ENCODE measurements at places on chromosomes 7 and 10.

- no peak for DNase-seq
Observed at GRCh38 chr10:93630625-93631557, 18.6 kb downstream of the PDE6C start.

GRCh38 chr7:50220273-50220672 lies 84.2 kb upstream of the IKZF1 start:
- no peak for DNase-seq

GRCh38 chr7:121352323-121352722 lies 23.5 kb downstream of the WNT16 start:
- DNase-seq: no peak

DNA sequence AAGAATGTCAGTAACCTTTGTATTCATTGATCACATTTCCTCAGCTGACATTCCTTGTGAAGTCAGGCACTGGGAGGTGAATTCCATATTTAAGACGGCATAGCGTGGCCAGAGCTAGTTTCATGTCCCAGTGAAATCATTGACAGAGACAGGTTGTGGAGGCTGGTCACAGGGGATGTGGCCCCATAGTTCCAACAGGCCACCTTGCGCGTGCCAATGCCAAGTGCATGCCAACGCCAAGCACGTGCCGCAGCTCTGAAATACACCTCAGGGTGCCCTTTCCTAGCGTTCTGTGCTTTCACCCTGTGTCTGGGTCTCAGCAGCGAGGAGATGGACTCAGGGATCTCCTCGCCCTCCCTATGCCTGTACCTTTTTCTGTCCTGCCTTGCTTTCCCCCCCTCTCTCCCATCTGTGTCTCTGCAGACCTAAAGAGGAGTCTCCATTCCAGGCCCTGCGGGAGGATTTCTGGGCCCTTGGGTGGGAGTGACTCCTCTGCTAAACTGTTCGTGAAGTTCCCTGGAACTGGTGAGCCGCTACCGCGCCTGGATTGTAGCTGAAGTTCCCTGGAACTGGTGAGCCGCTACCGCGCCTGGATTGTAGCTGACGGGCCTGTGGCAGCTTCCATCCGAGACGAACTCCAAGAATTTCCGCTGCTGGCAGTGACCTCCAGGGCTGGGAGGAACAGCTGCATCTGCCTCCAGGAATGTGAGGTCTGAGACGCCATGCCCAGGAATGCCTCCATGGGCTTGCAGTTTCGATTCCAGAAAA lies 19.7 kb downstream of the AQP1 start:
- DNase-seq: peak; percentile 4

DNA sequence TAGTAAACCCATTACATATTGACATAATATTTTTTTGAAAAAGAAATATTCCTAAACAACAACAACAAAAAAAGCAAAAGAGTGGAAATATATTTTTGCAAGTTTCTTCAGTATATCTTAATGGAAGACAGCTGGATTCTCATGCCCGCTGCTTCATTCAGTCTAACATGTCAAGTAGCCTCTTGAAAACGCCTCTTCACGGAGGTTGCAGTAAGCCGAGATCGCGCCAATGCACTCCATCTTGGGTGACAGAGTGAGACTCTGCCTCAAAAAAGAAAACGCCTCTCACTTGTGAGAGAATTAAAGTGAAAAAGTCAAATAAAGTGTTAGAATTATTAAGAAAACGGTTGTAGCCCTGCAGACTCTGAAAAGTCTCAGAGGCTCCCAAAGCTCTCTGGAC lies 1.3 kb downstream of the CUTC start:
- DNase-seq: no peak

GRCh38 chr7:33536398-33537103 lies 368.8 kb upstream of the BMPER start:
- DNase-seq: no peak

GRCh38 chr10:110533149-110533548 lies 34.3 kb upstream of the SMC3 start:
- DNase-seq: no peak

GRCh38 chr10:80290474-80291220 lies 1.2 kb upstream of the MAT1A start:
- DNase-seq: no peak

GRCh38 chr10:119199231-119199992 lies 8.0 kb upstream of the GRK5 start:
- peak; percentile 75 for DNase-seq

All from HuH-7 (cell line).